ENCODE measurements at places on chromosomes 2 and 18.

DNA sequence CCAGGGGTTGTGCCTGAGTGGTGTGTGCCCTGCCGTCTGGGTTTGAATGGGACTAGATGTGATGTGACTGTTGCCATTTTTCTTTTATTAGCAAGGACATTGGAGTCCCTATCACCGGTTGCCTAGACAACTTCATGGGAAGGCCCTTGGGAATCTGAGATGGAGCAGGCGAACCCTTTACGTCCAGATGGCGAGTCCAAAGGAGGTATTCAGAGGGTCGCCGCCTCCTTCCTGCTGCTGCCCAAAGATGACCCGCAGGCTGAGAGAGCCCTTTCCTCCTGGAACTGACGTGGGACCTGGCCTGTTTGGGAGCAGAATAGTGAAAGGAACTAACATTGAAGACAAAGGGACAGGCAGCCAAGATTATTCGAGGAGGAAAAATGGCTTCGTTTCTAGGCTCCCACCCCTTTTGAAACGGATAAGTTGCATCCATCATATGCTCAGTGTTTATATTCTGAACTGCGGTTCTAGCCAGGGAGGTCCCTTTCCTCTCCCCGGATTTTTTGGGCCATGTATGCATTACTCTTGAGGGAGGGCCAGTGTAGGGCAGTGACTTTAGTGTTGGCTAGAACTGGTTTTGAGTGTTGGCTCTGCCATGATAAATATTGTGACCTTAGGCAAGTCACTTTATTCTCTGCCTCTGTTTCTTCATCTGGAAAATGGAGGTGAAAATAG, 673 bp downstream of the CENPO start:
- DNase-seq = no peak

- DNase-seq = no peak
These were observed at the start of gene DSC1 for GRCh38 chr18:31162825-31163435. TSS of gene DSC1 (minus strand) at chr18:31162856. CDS start at chr18:31162594, 262 bp downstream.

DNA sequence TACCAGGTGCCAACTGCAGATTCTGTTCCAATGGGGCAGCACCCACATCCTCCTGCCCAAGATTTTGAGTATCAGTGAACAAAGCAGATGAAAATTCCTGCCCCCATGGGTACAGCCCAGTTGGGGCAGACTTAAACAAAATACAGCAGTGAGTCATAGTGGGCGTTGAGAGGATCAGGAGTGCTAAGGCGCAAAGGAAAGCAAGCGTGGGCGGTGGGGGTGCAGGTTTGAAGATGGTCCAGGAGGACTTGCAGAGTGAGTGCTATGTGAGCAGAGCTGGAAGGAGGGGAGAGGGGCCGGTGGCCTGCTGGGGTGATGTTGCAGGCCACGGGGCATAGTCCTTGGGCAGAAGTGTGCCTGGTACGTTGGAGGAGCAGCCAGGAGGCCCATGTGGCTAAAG, 24.7 kb downstream of the STEAP3 start:
- DNase-seq = peak; percentile 74

GRCh38 chr2:216289470-216289869, 82.8 kb downstream of the MARCHF4 start:
- no peak for DNase-seq

GRCh38 chr2:8058652-8059051, 623.2 kb upstream of the ID2 start:
- DNase-seq = no peak

GRCh38 chr2:230751062-230751461, 38.4 kb downstream of the CAB39 start:
- DNase-seq = no peak

- DNase-seq = no peak
These were observed 85.9 kb downstream of the CERKL start for GRCh38 chr2:181570833-181571661.

GRCh38 chr2:8494151-8494550, 187.7 kb upstream of the ID2 start:
- no peak for DNase-seq

DNA sequence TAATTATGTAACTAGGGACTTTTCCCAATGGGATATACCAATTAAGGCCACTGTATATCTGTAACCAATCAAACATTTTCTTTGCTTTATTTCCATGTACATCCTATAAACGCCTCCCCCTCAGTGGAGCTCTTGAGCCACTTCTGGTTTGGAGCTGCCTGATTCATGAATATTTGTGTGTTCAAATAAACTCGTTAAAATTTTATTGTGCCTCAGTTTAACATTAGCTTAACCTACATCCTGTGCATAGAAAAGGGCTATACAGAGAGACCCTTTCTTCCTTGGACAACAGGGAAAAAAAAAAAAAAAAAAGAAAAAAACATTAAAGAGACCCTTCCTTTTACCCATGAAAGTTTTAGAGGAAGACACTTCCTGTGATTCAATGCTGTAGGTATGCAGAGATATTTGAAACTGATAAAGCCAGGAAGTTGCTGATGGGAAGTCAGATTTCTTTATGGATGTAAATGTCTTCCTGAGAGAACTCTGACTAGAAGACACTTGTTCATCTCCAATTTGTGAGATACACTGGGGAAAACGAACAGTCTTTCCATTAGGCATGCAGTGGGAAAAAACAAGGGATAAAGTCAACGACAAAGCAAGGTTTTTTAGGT, 614.6 kb upstream of the SOX11 start:
- peak; percentile 18 for DNase-seq

- no peak for DNase-seq
These were observed 3.2 kb downstream of the SNED1 start for GRCh38 chr2:241001413-241002274.

GRCh38 chr18:41058351-41059125, 896.5 kb upstream of the PIK3C3 start:
- DNase-seq = no peak

GRCh38 chr2:36677996-36678605, 18.4 kb upstream of the VIT start:
- no peak for DNase-seq

- DNase-seq = no peak
These were observed 241.3 kb downstream of the MREG start for GRCh38 chr2:215772003-215772402.

DNA sequence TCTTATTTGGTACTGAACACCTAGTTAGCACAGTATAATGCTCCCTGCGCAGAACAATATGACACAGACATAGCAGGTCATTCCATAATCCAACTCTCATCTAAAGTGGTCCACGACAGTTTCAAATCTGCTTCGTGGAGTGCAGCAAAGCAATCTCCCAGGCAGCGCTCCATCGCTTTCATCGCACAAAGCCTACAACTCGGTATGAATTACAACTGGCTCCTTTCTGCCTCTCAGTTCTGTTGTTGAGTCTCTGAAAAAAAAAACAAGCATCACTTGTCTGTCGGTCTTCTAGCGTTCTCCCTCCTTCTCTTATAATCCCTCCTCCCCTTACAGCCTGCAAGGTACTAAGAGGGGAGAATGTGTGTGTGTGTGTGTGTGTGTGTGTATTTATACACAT, 123.5 kb downstream of the FIGN start:
- DNase-seq = no peak

- DNase-seq = no peak
These were observed 1337.0 kb upstream of the FAM98A start for GRCh38 chr2:34936089-34936488.

DNA sequence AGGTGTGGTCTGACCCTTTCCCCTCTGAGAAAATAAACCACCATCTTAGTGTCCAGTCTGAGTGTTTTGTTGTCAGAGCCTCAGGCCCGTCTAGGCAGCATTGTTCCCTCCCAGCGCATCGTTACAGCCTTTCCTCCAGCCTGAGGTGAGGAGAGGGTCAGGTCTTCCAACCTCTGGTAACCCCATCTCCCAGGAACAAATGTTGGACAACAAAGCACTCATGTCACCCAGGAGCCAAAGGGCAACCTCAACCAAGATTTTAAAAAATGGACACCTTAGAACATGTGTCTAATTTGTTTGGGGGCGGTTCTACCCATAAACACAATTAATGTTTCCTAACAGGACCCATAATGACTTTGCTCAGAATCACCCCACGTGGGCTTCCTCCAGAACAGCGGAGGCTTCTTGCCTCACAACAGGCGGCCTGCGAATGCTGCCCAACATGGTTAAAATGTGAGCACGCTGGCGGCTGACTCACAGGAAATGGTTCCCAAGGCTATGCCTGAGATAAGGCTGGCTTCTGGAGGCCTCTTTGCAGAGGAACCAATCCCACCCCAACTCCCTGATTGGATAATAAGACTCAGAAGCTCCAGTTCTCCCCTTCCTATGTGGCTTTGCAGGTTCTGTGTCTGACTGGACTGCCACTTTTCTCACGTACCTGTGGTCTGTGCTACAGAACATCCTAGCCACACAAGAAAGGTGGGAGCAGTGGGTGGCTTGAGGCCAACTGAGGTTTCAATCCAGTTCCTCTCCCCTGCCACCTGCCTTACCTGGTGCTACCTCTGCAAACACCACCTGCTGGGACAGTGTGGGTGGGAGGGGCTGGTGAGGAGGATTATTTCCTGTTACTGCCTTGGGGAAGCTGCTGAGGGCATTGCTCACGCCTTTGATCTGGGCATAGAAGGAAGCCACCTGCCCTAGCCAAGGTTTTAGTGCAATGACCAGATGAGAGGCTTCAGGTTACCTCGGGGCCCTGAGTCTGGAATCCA, 108.8 kb downstream of the B3GNT2 start:
- DNase-seq = peak; percentile 88

- DNase-seq = no peak
These were observed 20.4 kb downstream of the RPIA start for GRCh38 chr2:88711897-88712296.

- DNase-seq = no peak
These were observed 59.2 kb downstream of the RBMS1 start for GRCh38 chr2:160434254-160434948.

DNA sequence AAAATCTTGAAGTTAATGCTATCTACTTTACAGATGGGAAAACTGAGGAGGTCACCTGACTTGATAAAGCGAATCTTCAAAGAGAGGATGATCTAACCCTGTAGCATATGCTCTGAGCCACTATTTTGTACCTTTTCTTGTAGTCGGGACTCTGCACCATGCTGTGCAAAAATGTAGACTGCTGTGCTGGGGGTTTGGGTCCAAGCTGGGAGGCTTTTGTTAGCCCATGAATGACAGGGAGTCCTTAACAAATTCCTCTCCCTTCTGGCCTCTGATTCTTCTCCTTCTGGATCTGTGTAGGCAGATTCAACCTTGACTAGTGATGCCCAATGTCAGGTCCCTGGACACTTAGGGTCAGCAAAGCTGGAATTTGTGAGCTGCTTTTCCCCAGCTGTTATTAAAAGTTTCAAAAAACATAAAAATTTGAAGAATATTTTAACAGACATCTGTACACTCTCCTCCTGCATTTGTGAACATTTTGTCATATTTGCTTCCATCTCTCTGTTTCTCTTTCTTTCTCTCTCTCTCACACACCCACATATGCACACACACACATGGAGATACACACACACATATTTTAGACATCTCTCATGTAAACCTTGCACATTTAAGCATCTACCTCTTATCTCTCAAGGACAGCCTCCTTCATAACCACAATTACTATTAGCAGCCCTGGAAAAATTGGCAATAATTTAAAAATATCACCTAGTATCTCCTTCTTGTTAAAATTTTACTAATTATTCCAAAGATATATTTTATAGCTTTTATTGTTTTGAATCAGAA, 335.0 kb upstream of the TRIB2 start:
- no peak for DNase-seq

- DNase-seq = no peak
These were observed 80.1 kb downstream of the CYBRD1 start for GRCh38 chr2:171602352-171602751.

GRCh38 chr18:44733754-44734465, 53.2 kb downstream of the SETBP1 start:
- DNase-seq = no peak

DNA sequence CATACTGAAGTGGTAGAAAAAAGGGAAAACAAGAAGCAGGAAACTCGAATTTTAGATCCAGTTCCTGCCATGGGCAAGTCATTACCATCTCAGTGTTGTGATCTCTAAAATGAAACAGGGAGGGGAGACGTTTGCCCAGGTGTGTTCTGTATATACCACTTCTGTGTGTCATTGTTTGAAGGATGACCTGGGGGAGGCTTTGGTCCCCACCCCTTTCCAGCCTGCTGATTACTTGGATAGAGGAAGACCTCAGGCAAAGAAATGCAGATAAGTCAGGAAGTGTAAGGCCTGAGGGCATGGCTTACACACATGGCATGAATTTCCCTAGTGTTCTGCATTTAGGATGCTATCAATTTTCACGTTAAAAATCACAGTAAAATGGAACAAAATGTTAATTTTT, 205.2 kb upstream of the CXCR4 start:
- DNase-seq = no peak

GRCh38 chr2:143158098-143158497, 28.9 kb downstream of the ARHGAP15 start:
- no peak for DNase-seq

GRCh38 chr2:162114271-162114670, 37.8 kb downstream of the GCG start:
- no peak for DNase-seq

GRCh38 chr18:56086786-56087185, 498.8 kb upstream of the TCF4 start:
- no peak for DNase-seq

- no peak for DNase-seq
These were observed 124.2 kb downstream of the CBLN2 start for GRCh38 chr18:72419914-72420313.

- no peak for DNase-seq
These were observed 7.5 kb downstream of the COL5A2 start for GRCh38 chr2:189171956-189172609.

DNA sequence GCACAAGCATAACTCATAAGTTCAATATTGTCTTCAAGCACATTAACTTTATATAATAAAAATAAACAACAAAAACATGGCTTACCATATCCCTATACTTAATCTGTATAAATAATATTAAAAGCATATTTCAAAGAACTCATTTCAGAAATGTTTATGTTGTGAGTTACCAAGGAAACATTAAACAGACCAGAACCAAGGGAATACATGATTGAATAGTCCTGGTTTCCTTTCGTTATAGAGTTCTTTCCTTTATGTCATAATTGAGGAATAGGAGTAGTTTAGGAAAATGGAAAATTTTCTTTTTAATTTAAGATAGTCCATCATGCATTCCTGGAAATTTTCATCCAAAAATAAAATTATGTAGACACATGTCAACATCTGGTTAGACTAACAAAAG, 343.0 kb downstream of the ERBB4 start:
- DNase-seq = no peak

DNA sequence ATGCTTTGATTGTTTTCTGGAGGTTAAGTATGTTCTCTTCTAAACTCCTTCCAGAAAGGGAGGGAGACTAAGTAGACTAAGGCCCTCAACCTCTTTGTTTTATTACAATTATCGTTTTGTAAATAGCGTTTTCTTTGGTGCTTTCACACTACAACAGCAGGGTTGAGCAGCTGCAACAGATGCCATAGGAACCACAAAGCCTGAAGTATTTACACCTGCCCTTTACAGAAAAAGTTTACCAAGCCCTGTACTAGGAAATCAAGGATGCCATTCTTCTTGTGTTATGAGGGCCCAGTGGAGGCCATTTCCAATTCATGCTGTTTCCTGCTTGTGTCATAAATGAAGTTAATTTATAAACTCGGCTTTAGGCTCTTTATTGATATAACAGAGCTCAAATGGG, 914.8 kb downstream of the DCDC2C start:
- no peak for DNase-seq

All from non-pigmented ciliary epithelial cell (primary cell).